GM12892 (cell line): ENCODE measurements at places on chromosomes 2 and 18.

DNA sequence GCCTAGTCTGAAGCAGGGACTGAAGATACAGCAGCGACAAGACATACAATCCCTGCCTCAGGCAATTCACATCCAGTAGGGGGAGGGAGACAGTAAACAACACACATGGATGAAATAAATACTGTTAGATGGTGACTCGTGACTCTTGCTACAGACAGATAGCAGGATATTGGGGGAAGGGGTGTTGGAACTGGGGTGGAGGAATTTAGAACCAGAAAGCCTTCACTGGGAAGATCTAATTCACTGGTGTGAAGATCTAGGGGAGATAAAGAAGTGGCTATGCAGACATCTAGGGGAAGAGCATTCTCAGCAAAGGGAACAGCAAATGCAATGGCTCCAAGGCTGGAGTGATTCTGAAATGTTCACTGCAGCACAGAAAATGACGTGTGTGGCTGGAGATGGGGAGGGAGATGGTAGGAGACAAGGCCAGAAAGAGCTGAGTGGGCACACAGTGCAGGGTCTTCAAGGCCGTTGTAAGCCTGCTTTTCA lies 52.6 kb upstream of the TMEM163 start:
- no peak for DNase-seq

DNA sequence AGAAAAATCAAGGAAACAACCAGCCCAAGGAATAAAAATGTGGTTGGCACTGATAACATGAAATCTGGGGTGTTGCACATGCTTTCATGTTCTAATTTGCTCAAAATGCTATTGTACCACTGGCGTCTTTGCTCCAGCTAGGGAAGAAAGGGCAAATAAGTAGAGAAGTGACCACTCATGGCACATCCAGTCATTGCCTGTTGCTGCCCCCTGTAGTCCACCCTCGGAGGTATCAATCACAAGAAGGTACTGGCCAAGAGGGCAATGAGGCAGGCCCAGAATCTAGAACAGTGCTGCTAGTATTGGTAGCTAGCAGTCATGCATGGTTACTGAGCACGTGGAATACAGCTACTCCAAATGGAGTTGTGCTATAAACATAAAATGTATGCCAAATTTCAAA lies 213.4 kb downstream of the CDCA7 start:
- no peak for DNase-seq

DNA sequence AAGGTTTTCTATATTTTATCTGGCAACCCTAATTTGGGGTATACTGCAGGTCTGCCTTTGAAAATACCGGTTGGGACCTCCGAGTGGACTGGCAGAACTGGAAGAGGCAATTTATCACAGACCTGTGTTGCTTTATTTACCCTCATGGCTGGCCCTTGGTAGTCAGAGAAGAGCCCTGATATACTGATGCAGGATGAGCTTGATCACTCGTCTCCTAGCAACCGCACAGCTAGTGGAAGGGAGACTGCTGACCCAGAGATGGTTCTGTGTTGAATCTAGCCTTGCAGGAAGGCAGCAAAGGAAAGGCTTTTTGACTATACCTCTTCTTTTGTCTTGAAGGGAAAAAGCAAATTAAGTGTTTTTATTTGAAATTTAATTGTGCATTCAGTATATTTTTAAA lies 154.7 kb downstream of the EML6 start:
- no peak for DNase-seq

GRCh38 chr2:43305012-43305411 lies 78.6 kb upstream of the ZFP36L2 start:
- no peak for DNase-seq

GRCh38 chr18:45493830-45494229 lies 121.4 kb upstream of the SLC14A2 start:
- no peak for DNase-seq

DNA sequence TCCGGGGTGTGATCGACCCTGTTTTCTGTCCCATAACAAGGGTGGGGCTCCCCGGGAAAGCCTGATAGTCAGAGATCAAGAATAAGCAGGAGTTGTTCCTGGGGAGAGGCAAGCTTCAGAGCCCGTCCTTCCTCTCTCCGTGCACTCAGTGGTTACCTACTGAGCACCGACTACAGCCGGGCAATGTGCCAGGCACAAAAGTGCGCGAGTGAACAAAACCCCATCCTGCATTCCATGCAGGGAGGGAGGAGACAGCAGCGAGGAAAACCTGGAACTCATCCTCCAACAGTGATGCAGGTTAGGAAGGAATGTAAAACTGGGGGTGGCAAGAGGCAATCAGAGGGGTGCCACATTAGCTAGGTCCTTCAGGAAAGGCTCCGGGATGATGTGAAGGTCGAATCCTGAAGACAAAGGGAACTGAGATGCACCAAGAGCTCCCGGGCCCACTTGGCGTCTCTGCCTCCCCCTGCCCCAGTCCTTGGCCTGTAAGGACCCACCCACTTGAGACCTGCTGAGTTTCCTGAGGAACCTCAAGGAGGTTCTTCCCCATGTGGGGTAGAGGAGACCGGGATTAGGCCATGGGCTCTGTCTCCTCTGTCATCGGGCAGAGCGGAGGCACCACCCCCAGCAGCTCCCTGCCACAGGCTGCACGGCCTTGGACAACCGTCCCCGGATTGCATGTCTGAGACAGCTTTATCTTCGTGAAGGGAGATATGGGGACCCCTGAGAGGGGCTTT lies 198.2 kb downstream of the NDUFA10 start:
- no peak for DNase-seq

GRCh38 chr2:190649798-190650390 lies 1.0 kb downstream of the NAB1 start:
- DNase-seq = no peak

- no peak for DNase-seq
These were observed 100.2 kb downstream of the TWIST2 start for GRCh38 chr2:238947920-238948710.

DNA sequence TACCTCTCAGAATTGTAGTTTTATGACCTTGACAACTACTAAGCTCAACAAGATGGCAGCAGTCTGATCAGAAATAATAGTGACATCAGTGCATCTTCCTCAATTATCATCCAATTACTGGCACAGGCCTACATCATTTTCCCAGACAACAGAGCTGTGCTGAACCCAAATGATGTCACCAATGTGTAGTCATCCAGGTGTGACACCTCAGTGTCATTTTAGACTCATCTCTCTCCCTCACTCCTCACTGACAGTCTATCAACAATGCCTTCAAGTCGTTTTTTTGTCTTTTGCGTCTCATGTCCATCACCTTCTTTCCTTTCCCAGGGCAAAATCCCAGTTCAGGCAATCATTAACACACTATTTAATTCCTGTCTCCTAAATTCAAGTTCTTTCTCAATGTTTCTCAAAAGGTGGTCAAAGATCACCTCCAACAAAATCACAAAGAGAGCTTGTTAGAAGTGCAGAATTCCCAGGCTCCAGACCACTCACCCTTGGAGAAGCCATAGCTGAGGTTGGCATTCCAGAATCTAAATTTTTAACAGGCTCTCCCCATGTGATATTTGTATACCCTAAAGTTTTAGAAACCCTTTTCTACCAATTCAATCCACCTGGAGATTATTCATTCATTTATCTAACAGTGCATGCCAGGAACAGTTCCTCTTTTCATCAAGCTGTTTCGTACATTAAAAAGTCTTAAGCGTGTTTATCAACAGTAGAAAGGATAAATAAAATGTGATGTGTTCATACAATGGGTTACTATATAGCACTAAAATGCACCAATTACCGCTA lies 125.3 kb upstream of the KLF7 start:
- DNase-seq = no peak

- DNase-seq = no peak
These were observed 102.8 kb upstream of the RBMS1 start for GRCh38 chr2:160596441-160596840.

GRCh38 chr18:48238636-48239035 lies 170.5 kb downstream of the ZBTB7C start:
- no peak for DNase-seq

GRCh38 chr2:230128623-230129342 lies 60.1 kb upstream of the SLC16A14 start:
- DNase-seq = no peak

DNA sequence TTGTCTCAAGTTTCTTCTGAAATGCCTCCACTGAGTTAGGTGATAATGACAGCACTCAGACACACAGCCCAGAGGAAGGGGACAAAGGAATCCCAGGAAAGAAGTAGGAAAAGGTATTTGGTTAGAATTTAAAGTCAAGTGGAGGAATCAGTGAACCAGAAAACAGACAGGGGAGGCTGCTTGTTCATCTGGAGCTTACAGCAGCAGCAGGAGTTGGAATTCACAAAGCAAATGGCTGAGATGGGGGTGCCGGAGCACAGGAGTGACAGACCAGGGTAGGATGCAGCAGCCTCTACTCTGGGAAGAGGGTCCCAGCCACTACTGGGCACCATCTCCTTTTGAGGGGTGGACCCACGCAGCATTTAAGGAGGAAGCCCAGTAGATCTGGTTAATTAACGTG lies 104.8 kb downstream of the ST6GAL2 start:
- no peak for DNase-seq

DNA sequence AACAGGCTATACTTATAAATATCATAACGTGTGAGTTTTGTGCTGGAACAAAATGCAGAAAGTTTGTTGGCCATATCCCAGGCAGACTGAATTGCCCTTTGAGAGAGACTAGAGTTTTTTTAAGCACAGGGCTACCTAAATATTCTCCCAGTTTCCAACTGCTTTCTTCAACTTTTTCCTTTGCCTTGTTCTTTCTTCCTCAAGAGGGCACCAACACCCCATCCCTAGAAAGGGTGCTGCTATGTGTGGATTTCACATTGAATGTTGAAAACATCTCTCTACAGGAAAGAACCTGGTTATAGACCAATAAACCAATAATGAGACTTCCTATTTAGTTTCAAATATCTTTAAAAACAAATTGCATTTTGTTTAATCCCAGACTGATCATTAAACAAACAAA lies 87.9 kb downstream of the ICOS start:
- DNase-seq = no peak

GRCh38 chr2:132703396-132703795 lies 33.4 kb upstream of the LYPD1 start:
- no peak for DNase-seq

GRCh38 chr2:164960159-164960558 lies 4.8 kb upstream of the SLC38A11 start:
- no peak for DNase-seq

DNA sequence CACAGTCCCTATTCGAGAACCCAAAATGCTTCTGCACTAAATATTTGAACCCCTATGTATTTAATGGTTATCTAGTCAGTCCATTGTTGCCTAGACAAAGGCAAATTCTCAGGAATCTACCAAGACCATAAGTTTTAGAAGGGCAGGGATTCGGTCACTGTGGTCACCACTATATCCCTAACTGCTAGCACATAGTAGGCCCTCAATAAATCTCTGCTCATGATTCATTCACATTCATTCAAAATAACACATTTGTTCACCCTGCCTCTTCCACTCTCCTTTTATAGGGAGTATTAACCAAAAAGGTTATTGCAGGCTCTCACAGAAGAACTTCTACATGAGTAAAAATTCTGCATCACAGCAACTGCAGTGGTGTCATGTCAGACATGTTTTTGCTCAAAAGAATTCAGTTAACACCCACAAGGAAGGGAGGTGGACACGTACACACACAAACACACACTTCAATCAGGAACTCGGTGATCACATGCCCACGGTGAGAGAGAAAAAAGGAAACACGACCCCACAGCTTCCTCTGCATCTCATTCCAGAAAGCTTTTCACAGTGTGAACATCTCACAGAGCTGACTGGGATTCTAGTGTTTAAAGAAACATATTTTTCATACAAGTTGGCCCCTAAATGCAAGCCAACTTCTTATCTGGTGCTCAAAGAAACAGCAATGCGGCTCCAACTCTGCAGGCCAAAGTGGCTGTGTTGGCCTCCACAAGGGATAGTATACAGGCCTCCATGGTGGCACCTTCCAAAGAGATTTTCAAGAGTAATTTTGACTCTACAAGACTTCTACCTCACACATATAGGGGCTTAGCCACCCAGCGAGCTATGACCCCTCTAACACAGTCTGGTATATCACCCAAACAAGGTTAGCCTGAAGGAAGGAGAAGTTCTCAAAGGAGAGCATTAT lies 98.0 kb downstream of the ANKRD44 start:
- DNase-seq = no peak

- no peak for DNase-seq
These were observed 14.2 kb downstream of the SCN9A start for GRCh38 chr2:166361351-166362153.

GRCh38 chr2:223969856-223970255 lies 12.6 kb downstream of the MRPL44 start:
- no peak for DNase-seq

DNA sequence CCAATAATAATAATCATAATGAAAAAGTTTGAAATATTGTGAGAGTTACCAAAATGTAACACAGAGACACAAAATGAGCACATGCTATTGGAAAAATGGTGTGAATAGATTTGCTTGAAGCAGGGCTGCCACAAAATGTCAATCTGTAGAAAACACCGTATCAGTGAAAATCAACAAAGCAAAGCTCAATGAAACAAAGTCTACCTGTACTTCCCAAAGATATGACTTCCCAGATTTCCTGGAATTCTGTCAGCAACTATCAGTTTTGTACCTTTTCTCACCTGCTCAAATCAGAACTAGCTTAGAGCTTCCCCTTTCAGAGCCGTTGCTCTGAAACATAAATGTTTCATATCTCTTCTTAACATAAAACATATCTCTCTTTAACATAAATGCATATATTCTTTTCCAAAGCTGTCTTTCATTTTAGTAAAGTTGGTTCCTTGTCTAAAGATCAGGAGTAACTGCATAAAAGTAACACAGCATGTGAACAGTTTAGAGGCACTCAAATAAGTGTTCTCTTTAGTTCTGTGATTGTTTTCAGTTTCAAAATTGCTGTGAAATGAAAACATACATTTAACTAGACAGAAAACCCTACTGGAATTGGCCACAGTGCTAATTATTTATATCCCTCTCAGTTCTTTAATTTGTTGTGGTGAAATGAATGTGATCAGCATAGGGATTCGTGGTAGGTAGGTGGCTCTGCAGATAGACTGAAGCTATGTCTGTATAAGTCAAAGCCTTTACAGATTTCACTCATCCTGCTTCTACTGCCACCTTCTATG lies 262.5 kb downstream of the KCNJ3 start:
- no peak for DNase-seq

DNA sequence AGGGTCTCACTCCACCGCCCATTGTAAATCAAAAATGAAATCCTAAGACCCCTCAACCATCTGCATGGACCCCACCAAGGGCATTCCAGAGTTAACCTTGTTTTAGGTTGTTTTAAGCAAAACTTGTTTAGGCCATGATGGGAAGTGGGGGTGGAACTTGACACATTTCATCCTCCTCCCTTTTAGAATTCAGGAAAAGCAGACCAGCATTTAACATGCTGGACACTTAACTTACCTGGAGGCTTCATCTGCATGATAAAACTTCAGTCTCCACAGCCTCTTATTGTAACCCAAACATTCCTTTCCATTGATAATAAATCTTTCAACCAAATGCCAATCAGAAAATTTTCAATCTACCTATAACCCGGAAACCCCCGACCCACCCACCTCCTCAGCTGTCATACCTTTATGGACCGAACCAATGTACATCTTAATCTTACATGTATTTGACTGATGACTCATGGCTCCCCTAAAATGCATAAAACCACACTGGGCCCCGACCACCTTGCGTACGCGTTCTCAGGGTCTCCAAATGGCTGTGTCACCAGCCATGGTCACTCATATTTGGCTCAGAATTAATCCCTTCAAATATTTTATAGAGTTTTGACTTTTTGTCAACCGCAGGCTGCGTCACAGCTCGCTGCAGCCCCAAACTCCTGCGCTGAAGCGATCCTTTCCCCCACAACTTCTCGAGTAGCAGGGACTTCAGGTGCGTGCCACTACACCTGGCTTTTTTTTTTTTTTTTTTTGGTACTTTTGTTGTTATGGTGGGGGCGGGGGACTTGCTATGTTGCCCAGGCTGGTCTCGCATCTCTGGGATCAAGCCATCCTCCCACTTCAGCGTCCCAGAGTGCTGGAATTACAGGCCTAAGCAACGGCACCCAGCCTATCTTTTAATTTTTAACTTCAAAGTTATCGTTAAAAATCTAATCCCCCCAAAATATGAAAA lies 917 bp downstream of the MPPE1 start:
- no peak for DNase-seq
